ENCODE measurements at places on chromosomes 4 and X.
A peak's percentile ranks its signal among the peaks of the same experiment; 100 is the strongest.

- DNase-seq, result peak; percentile 69
These were observed 76.3 kb upstream of the STIM2 start for GRCh38 chr4:26784207-26784865.

GRCh38 chr4:121675715-121676114, 21.1 kb downstream of the ANXA5 start:
- DNase-seq, result no peak

DNA sequence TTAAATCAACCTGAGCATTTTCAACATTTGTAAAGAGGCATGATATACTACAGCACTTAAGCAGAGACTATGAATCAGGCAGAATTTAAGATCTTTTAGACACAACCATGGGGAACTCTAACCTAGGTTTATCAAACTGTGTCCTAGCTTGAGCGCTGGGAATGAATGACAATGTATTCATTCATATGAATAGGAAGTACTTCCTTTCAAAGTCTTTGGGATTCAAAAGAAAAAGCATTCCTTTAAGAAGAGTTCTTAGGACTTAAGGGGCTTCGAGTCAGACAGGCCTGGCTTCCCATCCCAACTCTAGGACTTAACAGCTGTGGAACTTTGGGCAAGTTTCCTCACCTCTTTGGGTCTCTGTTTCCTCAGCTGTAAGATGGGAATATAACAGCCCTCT, 104.6 kb downstream of the ANAPC4 start:
- no peak for DNase-seq

GRCh38 chr4:54539500-54540029, 118.2 kb upstream of the KIT start:
- DNase-seq, result peak; percentile 80

GRCh38 chr4:120865985-120866384, 56.5 kb downstream of the PRDM5 start:
- no peak for DNase-seq

- peak; percentile 36 for DNase-seq
These were observed 22.7 kb downstream of the FABP2 start for GRCh38 chr4:119299260-119299671.

DNA sequence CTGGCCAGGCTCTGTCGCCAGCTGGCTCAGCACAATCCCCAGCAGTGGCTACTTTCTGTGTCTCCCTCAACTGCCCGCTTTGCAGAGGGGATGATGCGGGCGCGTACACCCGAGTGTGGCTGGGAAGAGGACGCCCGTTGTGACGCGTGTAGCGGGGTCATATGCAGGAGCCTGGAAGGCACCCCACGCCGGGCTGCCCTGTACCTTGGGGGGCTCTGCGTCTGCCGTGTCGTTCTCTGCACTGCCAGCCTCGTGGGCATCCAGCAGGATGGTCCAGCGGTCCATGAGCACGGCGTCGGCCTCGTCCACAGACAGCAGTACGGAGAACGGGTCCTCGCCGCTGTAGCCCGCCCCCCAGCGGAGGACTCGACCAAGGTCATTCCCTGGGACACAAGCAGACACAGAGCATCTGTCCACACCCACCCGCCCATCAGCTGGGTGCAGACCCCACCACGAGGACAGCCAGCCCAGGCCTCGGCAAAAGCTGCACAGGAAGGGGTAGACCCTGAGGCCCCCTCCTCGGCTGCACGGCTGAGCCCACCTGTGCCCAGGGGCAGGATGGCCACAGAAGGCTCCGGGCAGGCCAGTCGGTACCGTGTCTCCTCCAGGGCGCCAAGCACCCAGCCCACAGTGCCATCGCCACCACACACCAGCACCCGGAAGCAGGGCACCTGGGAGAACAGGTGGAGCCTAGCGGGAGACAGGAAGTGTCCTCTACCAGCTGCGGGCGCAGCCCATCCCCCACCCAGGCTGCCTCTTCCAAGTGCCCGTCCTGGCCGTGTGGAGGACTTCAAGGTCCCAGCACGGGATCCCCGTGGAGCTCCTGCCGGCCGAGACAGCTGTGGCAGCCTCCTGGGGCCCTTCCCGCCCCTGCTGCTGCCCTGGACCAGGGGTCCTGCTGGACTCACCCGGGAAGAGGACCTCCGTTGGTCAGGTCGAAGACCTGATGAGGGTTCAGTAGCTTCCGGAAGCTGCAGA, 10.8 kb downstream of the DGKQ start:
- no peak for DNase-seq

DNA sequence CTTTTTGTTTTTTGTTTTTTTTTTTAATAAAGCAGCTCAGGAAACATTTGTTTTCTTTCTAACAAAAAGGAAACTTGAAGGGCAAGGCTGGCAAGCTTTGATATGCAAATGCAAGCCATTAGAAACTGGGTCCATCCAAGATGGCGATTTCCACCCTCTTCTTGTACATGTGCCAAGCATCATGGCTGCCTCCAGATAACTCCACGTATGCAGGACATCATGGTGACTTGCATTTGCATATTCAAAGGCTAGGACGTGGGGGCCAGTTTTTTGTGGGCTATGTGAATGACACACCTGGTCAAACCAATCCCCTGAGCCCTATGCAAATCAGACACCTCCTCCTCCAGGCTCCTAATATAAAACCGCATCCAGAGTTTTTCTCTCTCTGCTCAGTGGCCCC, 692.6 kb downstream of the FAM133A start:
- DNase-seq, result no peak

DNA sequence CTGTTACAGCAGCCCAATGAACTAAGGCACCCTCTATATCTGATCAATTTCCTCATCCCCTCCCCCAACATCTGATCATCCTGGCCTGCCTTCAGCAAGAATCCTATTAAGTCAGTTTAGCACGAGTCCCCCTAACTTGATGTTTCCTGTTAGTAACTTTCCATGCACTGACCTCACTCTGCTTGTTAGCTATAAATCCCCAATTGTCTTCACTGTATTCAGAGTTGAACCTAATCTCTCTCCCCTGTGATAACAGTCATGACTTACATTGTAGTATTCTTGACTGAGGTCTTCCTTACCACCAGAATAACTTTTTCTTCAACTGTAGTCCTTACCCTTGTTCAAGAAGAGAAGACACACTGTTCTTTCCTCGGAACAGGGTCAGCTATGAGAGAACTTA, 8.5 kb downstream of the ANXA5 start:
- no peak for DNase-seq

DNA sequence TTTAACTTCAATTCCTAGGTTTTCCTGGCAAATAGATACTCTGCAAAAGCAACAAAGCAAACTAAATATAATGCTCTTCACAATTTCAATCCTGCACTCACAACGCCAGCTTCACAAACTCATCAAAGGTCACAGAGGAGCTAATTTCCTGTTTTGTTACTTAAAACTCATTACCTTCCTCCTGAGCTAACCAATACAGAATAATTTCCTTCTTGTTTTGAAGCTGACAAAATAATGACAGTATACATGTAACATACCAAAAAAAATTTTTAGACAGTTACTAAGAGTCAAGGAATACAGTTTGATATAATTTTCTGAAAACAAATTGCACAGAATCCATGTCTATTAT, 17.9 kb downstream of the CNOT6L start:
- DNase-seq, result peak; percentile 26

- peak; percentile 63 for DNase-seq
These were observed 105.9 kb downstream of the CT47B1 start for GRCh38 chrX:120769576-120770341.

GRCh38 chr4:79395841-79396240, 12.2 kb downstream of the GK2 start:
- no peak for DNase-seq

DNA sequence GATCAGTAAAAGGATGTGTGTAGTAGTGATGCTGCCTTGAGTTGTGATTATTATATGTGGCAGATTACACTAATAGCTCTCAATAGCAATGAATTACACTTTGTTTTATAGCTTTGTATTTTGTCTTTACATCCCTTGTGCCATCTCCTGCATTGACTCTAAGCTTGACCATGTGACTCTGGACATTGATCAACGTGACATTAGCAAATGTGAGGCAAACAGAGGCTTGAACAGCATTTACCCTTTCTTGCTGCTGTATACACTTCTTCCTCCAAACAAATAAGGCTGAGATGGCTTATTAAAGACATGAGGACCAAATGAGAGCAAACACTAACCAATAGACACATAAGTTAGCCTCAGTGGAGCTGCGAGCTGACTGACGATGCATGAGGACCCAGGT, 63.5 kb downstream of the MAD2L1 start:
- DNase-seq, result no peak

DNA sequence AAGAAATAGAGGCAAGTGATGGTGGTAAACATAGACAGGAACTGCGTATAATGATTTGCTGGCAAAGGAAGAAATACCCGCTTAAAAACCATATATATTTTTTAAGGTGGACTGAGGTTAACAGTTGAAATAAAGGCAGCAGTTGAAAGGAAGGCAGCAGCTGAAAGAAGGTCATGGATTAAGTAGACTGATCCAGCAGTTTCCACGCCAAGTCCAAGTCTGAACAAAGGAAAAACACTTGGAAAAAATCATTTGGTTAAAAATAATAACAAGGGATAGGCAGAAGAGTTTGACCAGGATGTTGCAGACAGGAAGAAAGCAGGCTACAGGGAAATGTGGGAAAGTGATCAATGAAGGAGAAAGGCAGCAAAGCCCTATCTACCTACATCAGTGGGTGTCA, 93.6 kb downstream of the AMELX start:
- no peak for DNase-seq

- DNase-seq, result no peak
These were observed 14.2 kb upstream of the CPE start for GRCh38 chr4:165364452-165365080.

- DNase-seq, result no peak
These were observed 7.2 kb downstream of the SLC25A6 start for GRCh38 chrX:1384658-1385252.

DNA sequence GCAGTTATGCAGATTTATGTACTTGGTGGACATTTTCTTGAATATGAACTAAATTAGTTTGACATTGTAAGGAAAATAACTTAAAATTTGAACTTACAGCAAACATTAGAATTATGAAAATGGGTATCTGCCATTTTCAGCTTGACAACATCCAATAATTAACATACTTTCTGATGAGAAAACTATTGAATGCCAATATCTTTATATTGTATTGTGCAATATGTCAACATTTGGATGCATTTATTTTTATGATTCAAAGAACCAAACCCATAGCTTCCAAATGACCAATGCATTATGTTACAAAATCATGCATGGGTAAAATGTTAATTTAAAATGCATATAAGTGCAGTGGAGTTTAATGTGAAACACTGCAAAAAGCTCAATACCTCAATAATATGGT, 562.5 kb downstream of the TRAM1L1 start:
- no peak for DNase-seq

DNA sequence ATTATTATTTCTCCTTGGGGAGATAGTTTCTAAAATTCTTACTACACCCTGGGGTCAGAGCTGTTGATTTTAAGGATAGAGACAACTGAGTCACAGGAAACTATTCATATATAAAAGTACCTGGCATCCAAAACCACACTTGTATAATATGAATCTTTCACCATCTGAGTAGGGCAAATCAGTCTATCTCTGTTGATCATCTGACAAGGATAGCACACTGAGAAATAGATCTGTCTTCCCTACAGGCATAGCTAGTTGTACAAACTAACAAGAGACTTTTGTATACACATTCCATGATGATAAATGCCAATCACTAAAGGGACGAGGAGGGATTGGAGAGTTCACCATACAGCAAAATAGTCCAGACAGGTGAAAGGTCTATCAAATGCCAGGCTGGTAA, 30.0 kb downstream of the PKD2 start:
- no peak for DNase-seq

DNA sequence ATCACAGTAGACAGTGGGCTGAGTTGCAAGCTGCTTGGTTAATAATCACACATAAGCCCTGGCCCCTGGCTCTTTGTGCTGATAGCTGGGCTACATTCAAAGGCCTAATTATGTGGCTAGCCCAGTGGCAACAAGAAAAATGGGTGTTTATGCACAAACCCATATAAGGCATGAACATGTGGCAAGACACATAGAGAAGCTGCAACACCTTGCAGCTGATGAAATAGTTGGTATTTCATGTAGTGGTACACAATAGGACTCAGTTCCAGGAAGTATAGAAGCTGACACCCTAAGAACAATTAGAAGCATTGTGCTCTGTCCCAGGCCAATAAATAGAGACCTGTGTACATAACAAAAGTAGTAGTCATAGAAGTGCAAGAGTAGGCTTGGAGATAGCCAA, 14.6 kb upstream of the ZNF630 start:
- DNase-seq, result no peak

GRCh38 chrX:37445182-37445581, 96.0 kb downstream of the PRRG1 start:
- no peak for DNase-seq

GRCh38 chrX:44669626-44670025, 127.0 kb upstream of the FUNDC1 start:
- no peak for DNase-seq
